ENCODE measurements at places on chromosomes 6 and 20. TPM values are rescaled to one million over a fixed set of nuclear protein-coding genes. Genes with fewer than 3 reads are reported as not detected.

The EFCAB8 gene
- 2.2 TPM for total RNA-seq

The FAM184A gene
- 3.4 TPM for total RNA-seq

The CDH26 gene
- total RNA-seq = 4.5 TPM

The PTCRA gene
- not detected for total RNA-seq

- no peaks in the 10 kb centered on the region for H3K27me3 ChIP-seq
- peaks cover 41% of the 10 kb centered on the region for H3K4me1 ChIP-seq
- peak overlapping the region; percentile 96 for H3K4me3 ChIP-seq
- DNase-seq = peak; percentile 69
- peaks cover 3% of the 10 kb centered on the region for H3K36me3 ChIP-seq
- H3K27ac ChIP-seq = peak overlapping the region; percentile 96
Measured at GRCh38 chr6:133951881-133952814, 876 bp upstream of the TBPL1 start.

GRCh38 chr6:120451508-120451907 is 882.8 kb downstream of the TBC1D32 start:
- DNase-seq = no peak
- no peaks in the 10 kb centered on the region for H3K4me1 ChIP-seq
- H3K36me3 ChIP-seq = no peaks in the 10 kb centered on the region
- H3K27me3 ChIP-seq = no peaks in the 10 kb centered on the region
- no peak overlapping the region for H3K4me3 ChIP-seq

DNA sequence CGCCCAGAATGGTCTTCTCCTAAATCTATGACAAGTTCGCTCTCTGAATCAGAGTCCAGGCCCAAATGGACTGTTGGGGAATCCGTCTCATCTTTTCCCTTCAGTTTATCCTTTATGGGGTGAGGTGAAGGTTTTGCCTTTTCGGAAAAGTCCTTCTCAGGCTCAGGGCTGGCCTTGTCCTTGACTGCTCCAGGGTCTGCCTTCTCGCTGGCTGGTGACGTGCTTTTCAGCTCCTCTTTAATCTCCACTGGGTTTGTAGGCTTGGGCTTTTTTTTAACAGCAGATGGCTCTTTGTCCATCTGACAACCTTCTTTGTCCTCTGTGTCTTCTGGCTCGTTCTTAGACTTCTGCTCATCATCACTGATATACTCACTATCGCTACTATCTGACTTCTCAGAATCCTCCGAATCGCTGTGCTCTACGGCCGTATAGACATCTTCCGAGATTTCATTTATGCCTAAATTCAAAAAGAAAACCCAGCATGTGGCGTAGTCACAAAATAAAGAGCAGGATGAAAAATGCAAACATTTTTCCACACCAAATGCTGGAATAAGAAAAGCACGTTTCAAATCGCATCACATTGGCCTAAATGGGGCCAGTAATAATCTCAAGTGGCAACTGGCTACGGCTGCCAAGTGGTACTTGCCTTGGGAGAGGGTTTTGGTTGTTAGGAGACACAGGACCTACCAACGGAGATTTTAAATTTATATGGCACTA is 110.3 kb downstream of the ZMYND8 start:
- no peaks in the 10 kb centered on the region for H3K27me3 ChIP-seq

GRCh38 chr20:45051204-45052060 is 49.5 kb downstream of the KCNS1 start:
- H3K4me1 ChIP-seq = peaks cover 86% of the 10 kb centered on the region
- DNase-seq = no peak
- H3K36me3 ChIP-seq = peaks cover 11% of the 10 kb centered on the region

DNA sequence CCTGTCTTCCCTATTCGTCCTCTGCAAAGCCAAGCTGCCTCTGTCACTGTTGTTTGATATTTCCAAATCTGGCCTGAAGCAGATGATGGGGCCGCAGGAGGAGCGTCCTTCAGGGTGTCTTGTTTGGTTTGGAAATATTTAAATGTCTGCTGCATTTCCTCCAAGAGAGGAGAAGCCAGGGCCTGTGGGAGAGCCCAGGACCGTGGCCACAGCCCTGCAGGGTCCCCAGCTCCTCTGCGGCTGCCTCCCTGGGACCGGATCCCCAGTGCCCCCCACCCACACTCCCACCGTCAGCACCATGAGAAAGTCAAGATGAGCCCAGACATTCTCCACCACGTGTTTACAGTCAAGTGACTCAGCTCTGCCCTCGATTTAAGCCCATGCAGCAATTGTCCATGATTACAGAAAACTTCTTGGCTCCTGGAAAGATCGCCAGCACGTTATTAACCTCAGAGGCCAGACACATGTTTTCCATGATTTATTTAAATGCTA is 18.2 kb downstream of the FOXF2 start:
- H3K27me3 ChIP-seq = peaks cover 12% of the 10 kb centered on the region
- no peak overlapping the region for H3K4me3 ChIP-seq
- H3K36me3 ChIP-seq = no peaks in the 10 kb centered on the region
- DNase-seq = no peak
- no peak overlapping the region for H3K27ac ChIP-seq

GRCh38 chr6:116883005-116883404 is 6.0 kb downstream of the RFX6 start:
- H3K4me3 ChIP-seq = no peak overlapping the region
- no peak overlapping the region for H3K27ac ChIP-seq
- no peaks in the 10 kb centered on the region for H3K27me3 ChIP-seq
- H3K4me1 ChIP-seq = no peaks in the 10 kb centered on the region
- DNase-seq = no peak

DNA sequence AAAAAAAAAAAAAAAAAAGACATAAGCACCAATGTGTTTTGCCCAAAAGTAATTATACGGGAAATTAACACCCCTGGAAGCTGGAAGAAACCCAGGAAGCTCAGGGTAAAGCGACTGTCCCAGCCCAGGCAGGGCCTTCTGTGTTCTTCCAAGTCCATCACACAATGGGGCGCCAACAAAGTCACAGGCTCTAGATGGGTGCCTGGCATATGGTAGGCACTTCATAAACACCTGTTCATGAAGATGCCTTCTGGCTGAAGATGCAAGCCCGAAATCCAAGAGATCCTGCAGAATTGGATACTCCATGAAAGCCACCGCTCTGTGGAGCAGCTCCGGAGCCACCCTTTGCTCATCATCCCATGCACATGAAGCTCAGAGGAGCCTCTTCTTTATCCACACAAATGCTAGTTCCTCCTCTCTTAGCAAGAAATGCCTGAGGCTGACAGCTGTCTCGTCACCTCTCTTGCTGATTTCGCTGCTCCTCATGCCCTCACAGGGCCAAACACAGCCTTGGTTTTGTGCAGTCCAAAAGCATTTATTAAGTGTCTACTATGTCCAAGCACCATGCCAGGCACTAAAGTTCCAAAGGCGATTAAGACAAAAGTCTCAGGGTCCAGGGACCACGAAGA is 76.6 kb downstream of the TRERF1 start:
- no peaks in the 10 kb centered on the region for H3K36me3 ChIP-seq
- H3K27ac ChIP-seq = peak overlapping the region; percentile 91
- H3K4me1 ChIP-seq = peaks cover 73% of the 10 kb centered on the region
- H3K4me3 ChIP-seq = no peak overlapping the region
- no peak for DNase-seq

Data from naive thymus-derived CD8-positive, alpha-beta T cell (primary cell).